ENCODE measurements at places on chromosomes 7 and 10. TPM values are rescaled to one million over a fixed set of nuclear protein-coding genes. Genes with fewer than 3 reads are reported as not detected.
A peak's percentile ranks its signal among the peaks of the same experiment; 100 is the strongest.

DNA sequence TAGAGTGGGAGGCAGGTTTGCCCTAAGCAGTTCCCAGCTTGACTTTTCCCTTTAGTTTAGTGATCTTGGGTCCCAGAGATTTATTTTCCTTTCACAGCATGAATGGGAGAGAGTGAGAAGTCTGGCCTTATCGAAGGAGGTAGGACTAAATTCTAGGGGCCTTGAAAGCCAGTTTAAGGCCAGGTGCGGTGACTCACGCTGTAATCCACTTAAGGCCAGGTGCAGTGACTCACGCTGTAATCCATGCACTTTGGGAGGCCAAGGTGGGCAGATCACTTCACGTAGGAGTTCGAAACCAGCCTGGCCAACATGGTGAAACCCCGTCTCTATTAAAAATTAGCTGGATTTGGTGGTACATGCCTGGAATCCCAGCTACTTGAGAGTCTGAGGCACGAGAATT lies 392.2 kb downstream of the ACTR3B start:
- no peaks in the 10 kb centered on the region for H3K4me1 ChIP-seq
- no peaks in the 10 kb centered on the region for H3K27me3 ChIP-seq
- no peak overlapping the region for H3K27ac ChIP-seq

PON1 gene
- total RNA-seq: not detected

DNA sequence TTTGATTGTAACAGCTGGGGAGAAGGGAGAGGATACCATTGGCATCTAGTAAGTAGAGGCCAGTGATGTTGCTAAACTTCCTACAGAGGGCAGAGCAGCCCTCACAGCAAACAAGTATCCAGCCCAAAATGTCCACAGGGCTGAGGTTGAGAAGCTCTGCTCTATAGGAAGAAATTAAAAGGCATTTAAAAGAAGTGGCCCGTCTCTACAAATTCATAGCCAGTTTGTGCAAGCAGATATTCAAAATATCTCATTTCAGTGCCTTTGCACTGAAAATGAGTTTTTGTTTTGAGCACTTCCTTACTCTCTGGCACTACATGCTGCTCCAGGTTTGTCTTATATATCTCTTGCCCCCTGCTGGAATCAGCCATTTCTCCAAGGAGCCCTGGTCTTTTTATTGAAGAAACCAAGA lies 330.0 kb downstream of the BBS9 start:
- H3K4me3 ChIP-seq: no peak overlapping the region
- no peak overlapping the region for H3K27ac ChIP-seq
- H3K4me1 ChIP-seq: no peaks in the 10 kb centered on the region
- no peaks in the 10 kb centered on the region for H3K36me3 ChIP-seq
- DNase-seq: no peak

DNA sequence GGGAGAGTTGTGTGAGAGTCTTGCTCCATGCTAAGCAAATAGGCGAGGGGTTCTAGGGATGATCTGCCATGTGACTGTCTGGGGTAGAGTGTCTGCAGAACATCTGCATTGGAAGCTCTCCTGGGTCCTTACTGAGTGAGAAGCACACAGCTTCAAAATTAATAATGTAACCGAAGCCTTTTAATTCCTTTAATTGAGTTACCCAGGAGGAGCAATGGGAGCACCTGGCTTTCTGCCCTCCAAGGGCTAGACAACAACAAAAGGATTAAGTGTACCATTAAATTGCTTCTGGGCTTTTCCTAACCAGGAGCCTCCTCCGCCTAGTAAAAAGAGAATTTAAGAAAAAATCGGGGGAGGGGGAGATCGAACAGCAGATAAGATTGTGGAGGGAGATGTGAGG lies 102.0 kb upstream of the TBX20 start:
- no peaks in the 10 kb centered on the region for H3K27me3 ChIP-seq
- H3K4me1 ChIP-seq: peaks cover 7% of the 10 kb centered on the region
- no peak for DNase-seq
- no peak overlapping the region for H3K27ac ChIP-seq

SCART1 gene
- 1.3 TPM for total RNA-seq

NPY gene
- total RNA-seq: 25.3 TPM

GRCh38 chr7:30559611-30560010 lies 35.1 kb upstream of the GARS1 start:
- no peaks in the 10 kb centered on the region for H3K27me3 ChIP-seq
- no peak overlapping the region for H3K27ac ChIP-seq
- H3K36me3 ChIP-seq: peaks cover 55% of the 10 kb centered on the region
- H3K4me3 ChIP-seq: no peak overlapping the region
- peaks cover 19% of the 10 kb centered on the region for H3K4me1 ChIP-seq

DNA sequence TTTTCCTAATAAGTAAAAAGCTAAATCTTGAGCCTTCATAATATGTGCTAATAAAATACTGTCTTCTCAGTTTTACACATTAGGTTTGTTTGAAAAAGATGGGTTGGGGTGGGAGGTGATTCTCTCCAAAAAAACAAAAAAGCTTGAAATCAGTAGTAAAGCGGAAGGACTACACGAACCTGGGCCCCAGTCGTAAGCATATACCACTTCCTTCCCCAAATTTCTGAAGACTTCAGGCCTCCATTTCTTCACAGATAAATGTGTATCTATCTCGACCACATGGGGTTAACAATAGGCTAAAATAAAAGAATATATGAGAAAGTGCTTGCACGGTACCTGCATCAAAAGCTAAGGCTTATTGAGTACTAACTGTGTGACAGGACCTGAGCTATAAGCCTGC lies 51.6 kb upstream of the PAX2 start:
- no peak overlapping the region for H3K27ac ChIP-seq
- H3K36me3 ChIP-seq: no peaks in the 10 kb centered on the region
- no peaks in the 10 kb centered on the region for H3K4me1 ChIP-seq
- H3K27me3 ChIP-seq: peaks cover 3% of the 10 kb centered on the region

- H3K36me3 ChIP-seq: no peaks in the 10 kb centered on the region
- DNase-seq: no peak
- no peak overlapping the region for H3K27ac ChIP-seq
- peaks cover 3% of the 10 kb centered on the region for H3K4me1 ChIP-seq
Measured at GRCh38 chr10:78599122-78599853, 469.5 kb upstream of the ZMIZ1 start.

LRRD1 gene
- not detected for total RNA-seq

HGF gene
- 13.4 TPM for total RNA-seq

LBX1 gene
- not detected for total RNA-seq

MSMB gene
- total RNA-seq: not detected

DNA sequence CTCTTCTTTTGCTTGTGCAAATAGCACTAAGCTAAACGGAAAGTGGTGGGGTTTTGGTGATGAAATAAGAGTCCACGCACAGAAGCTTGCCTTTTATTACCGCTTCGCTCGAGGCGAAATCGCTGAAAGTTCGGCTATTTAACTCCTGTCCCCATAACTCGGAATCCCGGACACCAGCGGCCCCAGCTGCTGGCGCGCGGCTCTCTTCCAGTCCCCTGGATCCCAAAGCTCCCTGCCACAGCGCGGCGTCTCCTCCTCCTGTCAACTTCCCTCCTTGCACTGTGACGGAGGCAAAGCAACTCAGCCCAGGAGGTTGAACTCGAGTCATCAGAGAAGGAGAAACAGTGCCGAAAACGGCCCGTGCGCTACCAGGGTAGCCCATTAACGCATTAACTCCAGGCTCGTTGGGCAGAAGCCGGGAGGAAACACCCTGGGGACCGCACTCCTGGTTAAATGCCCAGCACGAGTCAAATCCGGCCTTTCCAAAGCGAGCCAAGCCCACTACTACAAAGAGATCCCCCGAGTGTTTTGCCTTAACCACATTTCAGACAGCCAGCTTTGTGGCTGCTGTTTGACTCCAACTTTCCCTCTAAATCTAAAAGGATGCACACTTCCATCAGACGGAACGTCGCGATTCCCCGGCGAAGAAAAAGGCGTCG lies 1.3 kb downstream of the SEMA3D start:
- peaks cover 29% of the 10 kb centered on the region for H3K4me1 ChIP-seq
- peaks cover 35% of the 10 kb centered on the region for H3K27me3 ChIP-seq
- H3K27ac ChIP-seq: peak overlapping the region; percentile 19

AKR1C8 gene
- not detected for total RNA-seq

GRCh38 chr7:82527851-82528250 lies 84.3 kb upstream of the CACNA2D1 start:
- no peak overlapping the region for H3K4me3 ChIP-seq
- H3K36me3 ChIP-seq: no peaks in the 10 kb centered on the region
- H3K27ac ChIP-seq: no peak overlapping the region
- no peaks in the 10 kb centered on the region for H3K4me1 ChIP-seq
- no peak for DNase-seq
- H3K27me3 ChIP-seq: no peaks in the 10 kb centered on the region

DNA sequence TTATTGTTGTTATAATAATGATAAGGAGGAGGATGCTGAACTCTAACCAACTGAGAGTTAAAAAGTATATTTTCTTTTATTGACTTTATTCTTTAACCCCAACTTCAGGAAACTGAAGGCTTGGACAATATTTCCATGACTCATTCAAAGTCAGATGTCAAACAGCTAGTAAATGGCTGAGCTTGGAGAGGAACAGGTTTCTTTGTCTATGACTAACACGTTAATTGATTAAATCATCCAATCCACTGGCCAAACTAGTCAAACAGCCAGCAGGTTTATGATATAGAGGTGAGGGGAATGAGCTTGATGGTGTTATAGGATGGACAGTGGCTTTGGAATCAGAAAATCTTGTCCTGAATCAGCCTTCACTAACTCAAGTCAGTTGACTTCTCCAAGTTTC lies 119.1 kb upstream of the WDR11 start:
- no peaks in the 10 kb centered on the region for H3K4me1 ChIP-seq
- H3K36me3 ChIP-seq: no peaks in the 10 kb centered on the region
- no peaks in the 10 kb centered on the region for H3K27me3 ChIP-seq
- DNase-seq: no peak
- no peak overlapping the region for H3K4me3 ChIP-seq

DNA sequence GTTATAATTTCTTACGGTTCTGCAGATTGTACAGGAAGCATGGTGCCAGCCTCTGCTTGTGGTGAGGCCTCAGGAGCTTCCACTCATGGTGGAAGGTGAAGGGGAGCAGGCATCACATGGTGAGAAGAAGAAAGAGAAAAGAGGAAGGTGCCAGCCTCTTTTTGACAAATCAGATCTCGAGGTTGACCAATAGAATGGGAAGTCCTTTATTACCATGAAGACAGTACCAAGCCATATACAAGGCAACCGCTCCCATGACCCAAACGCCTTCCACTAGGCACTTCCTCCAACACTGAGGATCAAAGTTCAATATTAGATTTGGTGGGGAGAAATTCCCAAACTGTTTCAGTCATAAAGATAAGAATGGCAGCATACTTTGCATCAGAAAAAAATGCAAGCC lies 502.8 kb downstream of the GLRX3 start:
- peak; percentile 45 for DNase-seq
- no peak overlapping the region for H3K4me3 ChIP-seq
- H3K4me1 ChIP-seq: no peaks in the 10 kb centered on the region
- no peak overlapping the region for H3K27ac ChIP-seq
- no peaks in the 10 kb centered on the region for H3K27me3 ChIP-seq
- no peaks in the 10 kb centered on the region for H3K36me3 ChIP-seq

DNA sequence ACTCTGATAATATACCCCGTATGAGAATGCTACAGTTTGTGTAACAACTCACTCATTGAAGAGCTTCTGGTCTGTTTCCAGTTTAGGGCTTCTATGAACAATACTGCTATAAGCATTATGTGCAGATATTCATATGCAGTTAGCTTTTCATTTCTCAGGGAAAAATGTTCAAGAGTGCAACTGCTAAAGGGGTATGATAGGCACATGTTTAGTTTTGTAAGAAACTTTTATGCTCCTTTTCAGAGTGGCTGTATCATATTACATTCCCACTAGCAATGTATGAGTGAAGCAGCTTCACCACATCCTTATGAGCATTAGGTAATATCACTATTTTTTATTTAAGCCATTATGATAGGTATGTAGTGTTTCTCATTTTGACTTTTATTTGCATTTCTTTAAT lies 182.6 kb upstream of the CXCL12 start:
- no peaks in the 10 kb centered on the region for H3K36me3 ChIP-seq
- no peak overlapping the region for H3K27ac ChIP-seq
- H3K4me1 ChIP-seq: peaks cover 9% of the 10 kb centered on the region
- H3K27me3 ChIP-seq: no peaks in the 10 kb centered on the region
- DNase-seq: no peak

DNA sequence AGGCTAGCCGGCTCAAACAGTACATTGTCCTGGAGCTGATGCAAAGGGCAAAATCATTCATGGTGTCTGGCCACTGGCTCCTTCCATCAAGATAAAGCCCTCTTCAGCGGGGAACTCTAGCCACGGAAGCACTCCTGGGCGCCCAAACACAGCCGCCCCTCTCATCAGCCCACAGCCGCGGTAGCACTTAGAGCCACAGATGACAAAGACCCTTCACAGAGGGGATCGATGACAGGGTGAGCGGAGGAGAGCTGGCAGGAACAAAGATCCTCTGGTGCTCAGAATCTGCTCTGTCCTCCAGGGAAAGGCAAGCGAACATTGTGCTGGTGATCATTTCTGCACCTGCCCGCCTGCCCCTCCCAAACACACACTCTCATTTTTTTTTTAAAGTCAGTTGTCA lies 222.2 kb upstream of the NRP1 start:
- DNase-seq: no peak
- no peaks in the 10 kb centered on the region for H3K36me3 ChIP-seq
- peaks cover 6% of the 10 kb centered on the region for H3K4me1 ChIP-seq
- H3K27me3 ChIP-seq: no peaks in the 10 kb centered on the region

DNA sequence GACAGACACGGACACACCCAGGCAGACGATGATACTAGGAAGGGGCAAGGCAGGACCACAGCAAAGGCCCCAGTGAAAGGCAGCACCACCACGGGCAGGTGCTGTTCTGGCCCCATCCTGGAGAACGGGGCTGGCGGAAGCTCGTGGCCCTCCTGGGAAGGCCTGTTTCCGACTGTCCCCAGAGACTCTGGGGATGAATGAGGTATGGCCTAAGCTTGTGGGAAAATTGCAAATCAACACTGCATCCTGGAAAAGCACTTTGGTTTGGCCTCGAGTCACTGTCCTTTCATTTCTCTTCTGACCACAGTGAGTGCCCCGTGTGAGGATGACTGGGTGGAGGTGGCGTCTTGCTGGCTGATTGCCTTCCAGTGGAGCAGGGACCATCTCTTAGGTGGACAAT lies 81.6 kb upstream of the ANLN start:
- peaks cover 15% of the 10 kb centered on the region for H3K4me1 ChIP-seq
- H3K36me3 ChIP-seq: no peaks in the 10 kb centered on the region
- H3K27ac ChIP-seq: no peak overlapping the region

DNA sequence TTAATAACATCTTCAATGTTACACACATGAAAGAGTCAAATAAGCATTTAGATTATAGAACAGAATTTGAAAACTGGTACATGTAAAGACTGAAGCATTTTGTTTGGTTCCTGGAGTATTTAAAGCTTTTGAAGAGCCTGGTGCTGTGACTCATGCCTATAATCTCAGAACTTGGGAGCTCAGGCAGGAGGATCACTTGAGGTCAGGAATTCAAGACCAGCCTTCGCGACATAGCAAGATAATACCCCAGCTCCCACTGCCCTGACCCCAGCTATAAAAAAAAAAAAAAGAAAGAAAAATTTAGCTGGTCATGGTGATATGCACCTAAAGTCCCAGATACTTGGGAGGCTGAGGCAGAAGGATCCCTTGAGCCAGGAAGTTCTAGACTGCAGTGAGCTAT lies 87.8 kb downstream of the HDAC9 start:
- H3K4me1 ChIP-seq: no peaks in the 10 kb centered on the region
- H3K36me3 ChIP-seq: no peaks in the 10 kb centered on the region
- no peak for DNase-seq
- H3K27me3 ChIP-seq: no peaks in the 10 kb centered on the region
